ENCODE measurements at places on chromosomes 16 and 17.

DNA sequence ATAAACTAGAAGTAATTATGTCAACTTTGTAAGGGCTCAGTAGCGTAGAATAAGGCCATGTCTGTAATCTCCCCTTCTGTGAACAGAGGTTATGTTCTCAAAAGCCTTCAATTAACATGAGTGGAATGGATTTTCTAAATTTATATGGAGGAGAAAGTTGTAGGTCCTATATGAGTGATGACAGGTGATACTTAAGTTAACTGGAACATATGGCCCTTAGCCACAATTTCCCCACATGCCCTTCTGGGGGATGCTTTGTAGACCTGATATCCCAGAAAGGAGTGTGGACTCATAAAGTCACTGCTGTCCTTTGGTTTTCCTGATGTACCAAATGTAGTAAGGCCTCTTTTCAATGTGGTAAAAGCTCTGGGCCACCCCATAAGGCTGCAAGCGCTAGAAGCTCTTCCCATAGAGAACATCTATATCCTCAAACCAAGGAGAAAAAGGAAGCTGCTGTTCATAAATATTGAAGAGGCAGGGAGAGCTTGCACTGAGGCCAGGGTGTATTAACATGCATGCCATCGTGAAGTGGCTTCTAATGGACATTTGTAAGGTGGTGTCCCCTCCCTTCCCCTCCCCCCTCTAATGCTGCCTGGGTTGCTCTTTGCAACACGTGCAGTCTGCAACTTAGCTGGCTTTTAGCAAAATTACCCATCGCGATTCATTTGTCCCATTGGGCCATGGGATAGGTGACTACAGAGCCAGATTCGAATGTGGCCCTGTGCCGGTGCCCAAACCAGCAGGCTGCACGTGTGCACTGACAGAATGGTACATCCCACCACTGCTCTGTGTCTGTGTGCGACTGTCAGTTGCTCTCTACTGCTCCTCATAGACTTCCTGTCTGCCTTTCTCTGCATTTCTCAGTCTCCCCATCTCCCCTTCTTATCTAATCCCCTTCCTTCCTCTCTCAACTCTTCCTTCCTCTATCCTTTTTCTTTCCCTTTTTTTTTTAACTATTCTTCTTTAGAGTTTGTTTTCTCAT is 269.0 kb downstream of the WWOX start:
- DNase-seq = no peak

DNA sequence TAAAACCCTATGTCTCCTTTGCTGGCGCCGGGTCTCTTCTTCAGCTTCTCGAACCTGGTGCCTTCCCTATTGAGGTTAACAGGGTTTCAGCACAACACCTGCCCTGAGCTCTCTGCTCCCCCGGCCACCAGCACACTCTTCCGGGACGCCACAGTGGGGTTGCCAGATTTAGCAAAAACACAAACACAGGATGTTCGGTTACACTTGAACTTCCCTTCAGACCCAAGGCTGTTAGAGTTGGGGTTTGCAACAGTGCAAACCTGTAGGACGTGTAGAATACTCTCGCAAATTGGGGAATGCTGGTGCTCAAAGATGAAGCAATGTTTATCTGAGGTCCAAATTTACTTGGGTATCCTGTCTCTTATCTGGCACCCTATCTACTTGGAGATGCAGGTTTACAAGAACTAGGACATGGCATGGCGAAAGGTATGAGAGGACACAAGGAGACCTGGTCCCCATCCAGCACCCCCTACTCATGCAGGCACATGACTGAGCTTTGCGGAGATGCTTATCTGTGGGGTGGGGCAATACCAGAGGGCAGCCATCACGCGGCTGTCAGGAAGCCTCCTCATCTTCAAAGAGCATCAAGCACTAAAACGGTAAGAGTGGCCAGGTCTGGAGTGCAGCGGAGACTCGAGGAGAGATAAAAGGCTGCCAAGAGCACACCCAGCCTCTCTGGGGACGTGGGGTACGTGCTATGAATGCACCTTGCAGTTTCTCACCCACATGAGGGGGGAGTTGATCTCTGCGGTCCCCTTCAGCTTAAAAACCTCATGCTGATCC is 52.8 kb downstream of the SDK2 start:
- peak; percentile 5 for DNase-seq

DNA sequence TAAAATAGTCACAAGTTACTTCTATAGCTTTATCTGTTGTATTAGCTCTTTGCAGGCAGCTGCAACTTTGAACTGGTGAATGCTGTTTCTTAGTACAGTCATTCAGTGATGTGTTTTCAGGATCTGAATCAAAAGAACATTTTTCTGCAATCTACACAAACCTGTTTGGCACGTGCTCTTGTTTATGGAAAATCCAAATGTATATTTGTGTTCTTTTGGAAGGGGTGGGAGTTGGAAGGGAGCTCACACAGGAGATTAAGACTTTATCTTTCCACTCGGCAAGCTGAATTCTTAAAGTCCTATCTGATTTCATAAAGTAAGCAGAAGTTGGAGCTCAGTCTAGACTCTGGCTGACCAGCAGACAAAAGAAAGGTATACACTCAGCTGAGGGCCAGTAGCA is 300.2 kb downstream of the MAP2K6 start:
- no peak for DNase-seq

DNA sequence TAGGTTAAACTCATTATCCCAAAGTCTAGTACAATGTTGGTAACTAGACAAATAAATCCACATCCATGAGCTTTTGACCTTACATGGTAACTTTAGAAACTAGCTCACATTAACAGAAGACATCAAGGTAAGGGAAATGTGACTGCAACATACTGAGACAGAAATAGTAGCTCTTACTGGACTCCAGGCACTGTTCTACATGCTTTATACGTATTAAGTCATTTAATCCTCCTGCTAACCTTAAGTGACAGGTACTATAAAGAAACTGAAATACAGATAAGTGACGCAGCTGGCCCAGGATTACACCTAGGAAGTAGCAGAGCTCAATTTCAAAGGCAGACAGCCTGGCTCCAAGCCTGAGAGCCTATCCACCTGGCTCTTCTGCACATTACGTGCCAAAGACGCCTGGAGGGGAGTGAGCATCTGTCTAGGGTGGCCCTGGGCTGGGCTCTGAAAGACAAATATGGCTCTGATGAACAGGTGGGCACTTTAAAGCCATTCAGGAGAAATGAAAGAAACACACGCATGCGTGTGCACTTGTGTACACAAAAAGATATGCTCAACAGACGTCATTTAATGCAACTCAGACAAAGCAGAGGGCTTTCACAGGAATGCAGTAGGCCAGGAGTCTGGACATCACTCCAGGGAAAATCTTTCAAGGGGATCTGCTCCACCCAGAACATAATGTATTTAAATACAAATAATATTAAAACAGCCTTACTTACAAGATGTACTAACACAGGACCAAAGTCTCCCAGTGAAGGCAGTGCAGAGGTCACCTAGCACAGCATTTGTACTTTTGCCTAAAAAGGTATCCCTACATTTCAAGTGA is 4.4 kb downstream of the ZC3H7A start:
- no peak for DNase-seq

All from stimulated activated CD4-positive, alpha-beta T cell treated with anti-CD3 and anti-CD28 coated beads, Interleukin-2, amount 100 ng/mL, for 48 hours (primary cell).